HT1080 (cell line): ENCODE measurements at places on chromosomes 11 and 22.
A peak's percentile ranks its signal among the peaks of the same experiment; 100 is the strongest.

DNA sequence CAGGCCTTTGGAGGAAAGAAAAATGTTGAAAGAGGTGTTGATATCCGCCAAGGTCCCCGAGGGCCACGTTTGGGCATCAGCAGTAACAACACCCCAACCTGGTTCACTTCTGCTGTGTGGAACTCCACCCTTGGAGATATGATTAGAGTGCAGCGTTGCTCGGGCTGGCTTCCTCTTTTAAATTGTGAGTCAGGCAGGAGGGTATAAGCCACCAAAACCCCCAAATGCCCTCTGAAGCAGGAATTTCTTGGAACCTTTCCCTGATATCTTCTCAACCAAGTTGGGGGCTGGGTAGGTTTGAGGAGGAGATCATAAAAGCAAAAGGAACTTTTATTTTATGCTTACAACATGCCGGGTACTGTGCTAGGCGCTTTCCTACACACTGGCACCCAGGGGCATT is 6.4 kb upstream of the C11orf96 start:
- DNase-seq = peak; percentile 75

- no peak for DNase-seq
These were observed 33.0 kb upstream of the PLET1 start for GRCh38 chr11:112293614-112294013.

DNA sequence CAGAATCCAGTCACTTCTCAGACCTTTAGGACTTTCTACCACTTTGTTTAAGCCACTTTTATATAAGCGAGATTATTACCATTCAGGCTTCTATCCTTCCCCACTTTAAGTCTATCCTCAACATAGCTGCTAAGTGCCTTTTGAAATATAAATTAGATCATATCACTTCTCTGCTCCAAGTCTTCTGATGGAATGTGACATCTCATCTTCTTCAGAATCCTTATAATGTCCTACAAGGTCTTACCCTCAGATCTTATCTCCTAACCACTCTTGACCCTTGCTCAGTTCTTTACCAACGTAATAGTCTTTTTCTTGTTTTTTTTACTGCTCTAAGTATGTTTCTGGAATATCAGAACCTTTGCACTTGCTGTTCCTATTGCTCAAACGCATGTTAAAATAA is 188.7 kb downstream of the DYNC2H1 start:
- no peak for DNase-seq

DNA sequence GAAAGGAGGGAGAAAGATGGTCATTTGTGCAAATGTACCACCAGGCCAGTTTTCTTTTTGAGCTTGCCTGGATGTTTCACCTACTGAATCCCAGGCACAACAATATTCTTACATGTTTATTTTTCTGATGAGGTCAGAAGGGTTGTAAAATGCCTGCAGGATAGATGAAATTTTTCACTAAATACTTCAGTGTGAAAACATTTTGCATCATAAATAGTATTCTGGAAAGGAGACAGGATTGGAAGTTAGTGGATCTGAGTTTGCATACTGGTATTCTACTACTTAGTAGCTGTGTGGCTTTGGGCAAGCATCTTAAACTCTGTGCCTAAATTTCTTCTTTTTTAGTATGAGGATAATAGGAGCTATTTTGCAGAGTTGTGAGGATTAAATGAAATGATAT is 24.8 kb downstream of the RNF169 start:
- DNase-seq = no peak
